ENCODE measurements at places on chromosomes 2 and 18.

- no peak for DNase-seq
These were observed 64.4 kb downstream of the LCLAT1 start for GRCh38 chr2:30511122-30512083.

GRCh38 chr18:12839057-12839525, 44.9 kb downstream of the PTPN2 start:
- no peak for DNase-seq

DNA sequence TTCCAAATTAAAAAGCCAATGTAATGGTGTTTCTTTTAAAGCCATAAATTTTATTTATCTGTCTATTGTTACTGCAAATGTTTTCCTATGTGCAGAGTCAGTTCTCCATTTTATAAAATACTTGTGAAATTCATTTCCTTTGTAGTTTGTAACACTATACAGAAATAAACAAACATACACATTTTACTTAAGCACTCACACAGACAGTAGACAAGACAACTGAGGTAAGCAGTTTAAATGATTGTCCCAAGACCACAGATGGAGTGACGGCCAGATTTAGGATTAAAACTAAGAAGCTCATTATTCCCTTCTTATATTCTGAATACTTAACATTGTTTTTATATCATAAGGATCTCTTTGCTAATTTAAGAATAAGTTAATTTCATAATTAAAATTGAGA, 100.9 kb downstream of the BAZ2B start:
- no peak for DNase-seq

DNA sequence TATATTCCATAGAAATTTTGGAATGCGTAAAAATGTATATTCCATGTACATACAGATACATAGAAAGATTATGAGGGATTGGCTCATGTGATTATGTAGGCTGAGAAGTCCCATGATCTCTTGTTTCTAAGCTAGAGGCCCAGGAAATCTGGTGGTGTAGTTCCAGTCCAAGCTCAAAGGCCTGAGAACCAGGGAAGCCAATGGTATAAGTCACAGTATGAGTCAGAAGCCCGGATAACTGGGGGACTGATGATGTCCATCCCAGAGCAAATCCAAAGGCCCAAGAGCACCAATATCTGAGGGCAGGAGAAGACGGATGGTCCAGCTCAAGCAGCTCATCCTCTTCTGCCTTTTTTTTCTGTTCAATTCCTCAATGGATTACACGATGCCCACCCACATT, 385.0 kb upstream of the KLHL29 start:
- no peak for DNase-seq

DNA sequence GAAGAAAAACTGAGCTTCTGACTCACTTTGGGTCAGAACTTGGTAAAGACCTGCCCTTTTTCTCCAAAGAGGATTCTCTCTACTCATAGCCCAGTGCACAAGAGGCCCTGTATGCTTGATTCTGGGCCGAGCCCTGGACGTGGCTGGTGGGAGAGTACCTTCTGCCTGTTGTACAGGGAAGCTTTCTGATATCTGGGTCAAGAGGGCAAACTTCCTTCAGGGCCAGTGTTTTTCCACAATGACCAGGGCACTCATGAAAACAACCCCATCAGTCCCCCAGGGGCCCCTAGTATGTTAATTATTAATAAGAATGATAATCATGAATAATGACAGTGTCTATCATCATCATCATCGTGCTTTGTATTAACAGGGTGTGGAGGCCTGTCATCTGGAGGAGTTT, 90.0 kb downstream of the TGFA start:
- no peak for DNase-seq

DNA sequence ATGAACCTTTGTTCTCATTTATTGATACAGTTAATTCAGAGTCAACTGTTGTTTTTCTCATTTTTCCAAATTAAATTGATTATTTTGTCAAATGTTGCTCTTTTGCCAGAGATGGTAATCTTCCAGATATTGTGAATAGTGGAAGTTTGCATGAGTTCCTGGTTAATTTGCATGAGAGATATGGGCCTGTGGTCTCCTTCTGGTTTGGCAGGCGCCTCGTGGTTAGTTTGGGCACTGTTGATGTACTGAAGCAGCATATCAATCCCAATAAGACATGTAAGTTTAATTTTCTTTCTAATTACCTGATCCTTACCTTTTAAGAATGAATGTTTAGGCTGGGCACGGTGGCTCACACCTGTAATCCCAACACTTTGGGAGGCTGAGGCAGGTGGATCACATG, 7.8 kb downstream of the CYP20A1 start:
- no peak for DNase-seq

DNA sequence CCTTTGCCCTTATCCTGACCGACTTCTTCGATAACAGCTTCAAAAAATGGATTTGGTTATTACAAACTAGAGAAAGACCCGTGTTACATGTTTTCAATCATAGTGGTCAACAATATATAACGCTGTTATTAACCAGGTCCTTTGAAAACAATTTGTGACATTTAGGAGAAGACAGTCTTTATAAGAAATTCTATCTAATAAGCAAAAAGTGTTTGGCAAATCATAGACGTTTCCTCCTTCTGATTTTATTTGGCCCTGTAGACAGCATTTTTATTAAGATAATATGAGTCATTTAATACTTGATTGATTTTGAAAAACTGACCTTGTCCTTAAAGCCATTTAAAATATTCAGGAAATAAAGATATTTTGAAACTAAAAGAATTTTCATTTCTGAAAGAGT, 160.5 kb upstream of the DAPL1 start:
- no peak for DNase-seq

DNA sequence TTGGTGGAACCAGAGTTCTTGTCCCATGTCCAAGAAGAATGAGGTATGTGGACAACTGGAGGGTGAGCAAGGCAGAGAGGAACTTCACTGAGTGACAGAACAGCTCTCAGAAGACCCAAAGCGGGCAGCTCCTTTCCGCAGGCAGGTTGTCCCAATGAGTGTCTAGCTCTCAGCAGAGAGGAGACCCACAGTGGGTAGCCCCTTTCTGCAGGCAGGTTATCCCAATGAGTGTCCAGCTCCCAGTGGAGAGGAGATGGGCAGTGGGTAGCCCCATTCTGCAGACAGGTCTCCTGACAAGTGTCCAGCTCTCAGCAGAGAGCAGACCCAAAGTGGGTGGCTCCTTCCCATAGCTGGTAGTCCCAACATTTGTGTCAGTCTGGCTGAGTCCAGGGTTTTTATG, 69.6 kb downstream of the SRBD1 start:
- no peak for DNase-seq

- no peak for DNase-seq
These were observed 73.4 kb downstream of the CCDC93 start for GRCh38 chr2:117940436-117940835.

- no peak for DNase-seq
These were observed 11.1 kb downstream of the TRAK2 start for GRCh38 chr2:201440182-201440581.

- no peak for DNase-seq
These were observed 38.5 kb downstream of the INPP5D start for GRCh38 chr2:233098618-233099017.

GRCh38 chr2:154952346-154952980, 254.0 kb downstream of the KCNJ3 start:
- DNase-seq: no peak

GRCh38 chr2:198628596-198628995, 824.2 kb downstream of the PLCL1 start:
- DNase-seq: no peak

Data from stimulated activated CD8-positive, alpha-beta memory T cell treated with anti-CD3 and anti-CD28 coated beads, Interleukin-7, amount 100 ng/mL, for 24 hours (primary cell).